ENCODE measurements at places on chromosomes 6 and 20.

- no peak for DNase-seq
These were observed 15.4 kb downstream of the POPDC3 start for GRCh38 chr6:105164418-105164817.

DNA sequence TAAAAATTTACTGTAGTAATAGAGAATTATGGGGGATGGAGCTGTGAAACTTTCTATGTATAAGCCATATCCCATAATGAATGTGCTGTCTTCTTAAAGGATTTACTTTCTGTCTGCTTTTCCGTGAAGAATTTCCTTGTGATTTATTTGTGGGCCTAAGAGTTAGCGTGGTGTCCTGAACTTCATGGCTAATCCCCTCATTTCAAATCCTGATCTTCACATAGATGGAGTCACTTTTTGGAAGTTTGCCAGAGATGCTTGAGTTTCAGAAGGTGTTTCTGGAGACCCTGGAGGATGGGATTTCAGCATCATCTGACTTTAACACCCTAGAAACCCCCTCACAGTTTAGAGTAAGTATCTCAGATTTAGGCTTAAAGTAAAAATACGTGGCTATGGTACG lies 19.4 kb upstream of the CLDN20 start:
- DNase-seq: no peak

DNA sequence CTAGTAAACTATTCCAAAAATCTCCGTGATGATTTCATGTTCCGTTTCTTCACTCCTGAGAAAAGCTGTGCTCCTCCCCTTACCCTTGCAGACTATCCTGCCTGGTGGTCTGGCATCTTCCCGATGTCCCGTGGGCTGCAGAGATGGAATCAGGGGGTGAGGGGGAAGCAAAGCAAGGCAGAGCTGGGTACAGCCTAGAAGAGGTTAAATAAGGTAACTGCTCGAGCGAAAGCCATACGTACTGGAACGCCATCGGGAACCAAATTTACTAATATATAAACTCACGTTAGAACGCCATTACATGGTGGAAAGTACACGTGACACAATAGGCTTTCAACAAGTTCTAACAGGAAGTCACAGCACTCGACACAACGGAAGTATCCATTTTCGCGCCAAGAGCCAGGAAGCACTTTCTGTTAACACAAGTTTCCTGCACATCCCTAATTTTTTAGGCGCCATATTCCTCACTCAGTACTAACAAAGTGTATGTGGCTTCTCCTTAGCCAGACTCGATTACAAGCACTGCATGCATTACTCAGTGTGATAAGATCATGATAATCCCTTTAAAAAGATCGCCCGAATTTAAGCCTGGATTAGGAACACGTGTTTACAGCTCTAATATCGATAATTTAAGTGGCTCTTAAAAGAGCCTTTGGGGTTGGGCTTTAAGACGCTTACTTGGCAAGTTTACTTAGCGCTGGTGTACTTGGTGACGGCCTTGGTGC lies 101.6 kb upstream of the PRSS16 start:
- DNase-seq: peak; percentile 32

DNA sequence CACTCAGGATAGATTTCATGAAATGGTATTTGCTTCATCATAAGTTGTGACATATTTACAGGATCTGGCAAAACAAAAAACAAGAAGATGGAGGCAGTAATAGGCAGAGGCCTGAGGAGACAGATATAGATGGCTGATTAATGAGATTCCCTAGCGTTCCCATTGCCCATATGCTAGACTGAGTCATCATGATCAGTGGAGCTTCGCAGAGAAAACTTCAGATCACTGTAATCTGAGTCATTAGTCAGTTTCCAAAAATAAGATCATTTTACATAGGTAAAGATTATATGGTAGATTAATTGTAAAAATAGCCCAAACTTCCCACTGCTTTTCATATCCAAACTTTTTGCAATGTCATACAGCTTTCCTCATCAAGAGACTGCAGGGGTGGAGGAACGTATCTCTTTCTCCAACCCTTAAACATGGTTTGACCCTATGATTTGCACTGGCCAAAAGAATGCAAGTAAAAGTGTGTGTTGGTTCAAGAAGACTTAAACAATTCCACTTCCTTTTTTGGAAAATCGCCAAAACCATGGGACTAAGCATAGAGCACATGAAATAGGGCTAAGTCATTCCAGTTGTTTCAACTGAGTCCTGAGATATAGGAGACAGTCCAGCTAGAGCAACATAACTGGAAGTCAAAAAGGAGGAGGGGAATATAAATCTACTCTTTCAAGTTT lies 626.0 kb downstream of the RNF144B start:
- DNase-seq: no peak

- no peak for DNase-seq
These were observed 153.3 kb upstream of the SNX9 start for GRCh38 chr6:157669747-157670216.

GRCh38 chr20:48265791-48266190 lies 480.5 kb upstream of the SULF2 start:
- no peak for DNase-seq

GRCh38 chr20:23142162-23143050 lies 56.3 kb upstream of the CD93 start:
- no peak for DNase-seq

GRCh38 chr6:117451671-117452070 lies 25.9 kb upstream of the ROS1 start:
- no peak for DNase-seq

DNA sequence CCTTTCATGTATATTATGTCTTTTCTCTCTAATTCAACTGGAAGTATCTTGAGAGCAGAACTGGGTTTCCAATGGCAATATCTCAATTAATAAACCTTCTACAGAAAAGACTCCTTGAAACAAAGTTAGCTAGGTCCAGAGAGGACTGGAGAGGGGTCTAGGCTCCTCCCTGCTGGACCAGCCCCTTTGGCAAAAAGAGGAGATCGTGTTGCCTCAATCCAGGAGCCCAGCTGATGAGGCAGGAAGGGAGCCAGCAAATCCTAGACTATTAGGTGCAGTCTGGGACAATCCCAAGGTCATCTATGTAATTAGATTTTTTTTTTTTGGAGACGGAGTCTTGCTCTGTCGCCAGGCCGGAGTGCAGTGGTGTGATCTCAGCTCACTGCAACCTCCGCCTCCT lies 21.9 kb downstream of the BCL2L1 start:
- DNase-seq: no peak

GRCh38 chr20:14948416-14948815 lies 611.0 kb upstream of the FLRT3 start:
- peak; percentile 26 for DNase-seq

DNA sequence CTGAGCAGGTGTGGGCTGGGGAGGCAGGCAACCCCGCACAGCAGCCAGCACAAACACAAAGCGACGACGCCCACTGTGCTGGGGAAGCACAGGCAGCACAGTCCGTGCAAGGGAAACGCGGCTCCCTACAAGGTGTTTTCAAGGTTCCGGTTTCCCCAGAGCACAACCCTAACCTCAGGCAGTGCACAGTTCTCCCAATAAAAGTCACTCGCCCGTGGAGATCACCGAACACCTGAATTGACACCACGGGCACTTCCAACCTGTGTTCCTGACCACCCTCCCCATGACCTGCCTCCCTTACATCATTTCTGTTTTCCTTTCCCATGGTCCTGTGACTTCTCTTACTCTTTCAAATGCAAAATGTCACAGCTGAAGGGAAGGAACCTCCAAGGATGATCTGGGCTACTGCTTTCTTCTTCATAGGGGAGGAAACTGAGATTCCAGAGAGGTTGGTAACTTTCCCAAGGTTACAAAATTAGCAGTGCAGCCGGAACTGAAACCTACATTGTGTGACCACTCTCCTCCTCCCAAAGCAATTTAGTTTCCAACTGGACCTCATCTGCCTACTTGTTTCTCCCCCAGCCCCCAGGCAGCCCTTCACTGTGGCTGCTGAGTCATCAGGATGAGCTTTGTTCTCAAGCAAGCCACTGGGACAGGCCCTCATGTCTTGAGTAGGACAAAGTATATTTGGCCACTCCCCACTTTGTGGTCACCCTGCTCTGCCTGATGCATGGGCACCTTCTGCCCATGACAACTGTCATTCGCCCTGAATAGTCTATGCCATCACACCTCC lies 125.3 kb downstream of the ATXN1 start:
- DNase-seq: no peak

GRCh38 chr6:42374018-42374669 lies 77.6 kb downstream of the TRERF1 start:
- no peak for DNase-seq

- DNase-seq: no peak
These were observed 55.6 kb downstream of the ZNF292 start for GRCh38 chr6:87210979-87211378.

DNA sequence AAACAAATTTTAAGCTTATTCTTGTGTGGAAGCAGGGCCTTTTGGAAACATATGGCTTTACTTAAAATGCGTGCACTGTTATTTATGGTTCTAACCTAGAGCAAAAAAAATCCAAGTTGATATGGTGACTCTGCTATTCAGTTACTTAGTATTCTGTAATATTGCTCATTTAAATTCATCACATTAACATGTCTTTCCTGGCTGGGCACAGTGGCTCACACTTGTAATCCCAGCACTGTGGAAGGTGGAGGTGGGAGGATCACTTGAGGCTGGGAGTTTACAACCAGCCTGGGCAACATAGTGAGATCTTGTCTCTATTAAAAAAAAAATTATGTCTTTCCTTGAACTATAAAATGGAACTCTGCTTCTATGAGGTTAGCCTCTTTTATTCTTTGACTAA lies 57.8 kb upstream of the SDHAF4 start:
- DNase-seq: no peak

GRCh38 chr6:122722746-122723145 lies 56.8 kb upstream of the FABP7 start:
- no peak for DNase-seq

Data from NCI-H1694 treated with DMSO at 0.1 percent for 48 hours (cell line).